ENCODE measurements at places on chromosomes 13 and 19.

DNA sequence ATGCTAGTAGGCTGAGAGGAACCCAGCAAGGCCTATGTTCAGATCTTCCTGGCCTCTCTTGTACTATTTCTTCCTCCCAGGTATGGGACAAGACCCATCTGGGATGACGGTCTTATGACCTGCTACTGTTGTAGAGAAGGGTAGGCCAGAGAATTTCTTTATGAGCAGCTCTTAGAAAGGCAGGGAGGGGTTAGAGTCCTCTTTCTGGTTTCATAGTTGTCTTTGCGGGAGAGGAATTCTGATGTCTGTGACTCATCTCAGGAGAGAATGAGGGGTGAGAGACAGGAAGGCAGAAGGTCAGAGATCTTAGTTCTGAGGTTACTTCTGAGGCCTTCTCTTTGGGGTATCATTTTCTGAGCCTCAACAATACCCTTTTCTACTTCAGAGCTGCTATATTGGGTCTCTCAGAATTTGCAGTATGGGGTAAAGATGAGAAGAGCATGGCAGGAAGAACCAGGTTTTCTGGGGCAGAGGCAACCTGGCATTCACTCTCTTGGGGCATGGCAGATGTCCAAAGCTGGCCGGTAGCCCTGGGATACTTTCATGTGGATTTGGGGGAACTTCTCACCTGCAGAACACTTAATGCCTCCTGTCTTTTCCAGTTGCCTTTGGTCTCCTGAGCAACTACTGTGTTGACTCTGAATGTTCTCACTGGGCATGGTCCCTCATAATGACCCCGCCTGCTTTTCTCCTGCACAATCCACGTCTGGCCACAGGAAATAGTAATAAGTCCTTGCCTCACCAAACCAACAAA, 154.4 kb downstream of the GGACT start:
- peak; percentile 87 for DNase-seq

DNA sequence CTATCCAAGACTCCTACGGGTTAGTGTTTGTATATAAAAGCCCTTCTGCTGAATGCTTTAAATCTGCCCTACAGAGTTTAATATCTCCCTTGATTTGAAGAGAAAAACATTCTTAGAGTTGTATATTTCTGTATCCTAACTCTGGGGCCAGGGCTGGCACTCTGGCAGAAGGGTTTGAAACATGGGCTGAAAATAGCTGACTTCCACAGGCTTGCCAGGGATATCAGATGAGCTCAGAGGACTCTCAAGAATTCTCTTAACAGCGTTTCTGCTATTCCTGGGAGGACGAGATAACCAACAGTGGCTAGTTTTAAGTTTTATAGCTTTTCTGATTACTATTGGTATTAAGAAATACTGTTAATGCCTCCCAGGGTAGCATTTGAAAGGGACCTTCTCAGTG, 127.5 kb downstream of the LIG4 start:
- DNase-seq: no peak

- peak; percentile 82 for DNase-seq
These were observed 2.7 kb upstream of the RASAL3 start for GRCh38 chr19:15466851-15467733.

DNA sequence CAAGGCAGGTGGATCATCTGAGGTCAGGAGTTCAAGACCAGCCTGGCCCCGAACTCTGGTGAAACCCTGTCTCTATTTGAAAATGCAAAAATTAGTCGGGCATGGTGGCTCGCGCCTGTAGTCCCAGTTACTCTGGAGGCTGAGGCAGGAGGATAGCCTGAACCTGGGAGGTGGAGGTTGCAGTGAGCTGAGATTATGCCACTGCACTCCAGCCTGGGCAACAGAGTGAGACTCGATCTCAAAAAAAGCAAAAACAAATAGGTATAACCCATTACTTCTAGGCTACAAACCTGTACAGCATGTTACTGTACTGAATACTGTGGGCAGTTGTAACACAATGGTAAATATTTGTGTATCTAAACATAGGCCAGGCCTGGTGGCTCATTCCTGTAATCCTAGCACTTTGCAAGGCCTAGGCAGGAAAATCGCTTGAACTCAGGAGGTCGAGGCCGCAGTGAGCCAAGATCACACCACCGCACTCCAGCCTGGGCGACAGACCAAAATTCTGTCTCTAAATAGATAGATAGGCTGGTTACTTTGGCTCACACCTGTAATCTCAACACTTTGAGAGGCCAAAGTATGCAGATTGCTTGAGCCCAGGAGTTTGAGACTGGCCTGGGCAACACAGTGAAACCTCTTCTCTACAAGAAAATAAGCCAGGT, 63.5 kb downstream of the MYO9B start:
- DNase-seq: no peak

GRCh38 chr13:50229960-50230661, 214.9 kb downstream of the KCNRG start:
- peak; percentile 90 for DNase-seq

DNA sequence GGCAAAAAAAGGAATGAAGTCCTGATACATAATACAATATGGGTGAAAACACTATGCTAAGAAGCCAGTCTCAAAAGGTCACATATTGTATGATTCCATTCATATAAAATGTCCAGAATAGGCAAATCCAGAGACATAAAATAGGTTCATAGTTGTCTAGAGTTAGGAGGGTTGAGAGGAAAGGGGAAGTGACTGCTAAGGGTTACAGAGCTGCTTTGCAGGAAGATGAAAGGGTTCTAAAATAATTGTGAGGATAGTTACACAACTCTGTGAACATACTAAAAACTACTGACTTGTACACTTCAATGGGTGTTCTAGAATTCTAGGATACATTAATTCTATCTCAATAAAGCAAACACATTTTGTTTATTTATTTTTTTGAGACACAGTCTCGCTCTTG, 25.7 kb downstream of the CAB39L start:
- no peak for DNase-seq

DNA sequence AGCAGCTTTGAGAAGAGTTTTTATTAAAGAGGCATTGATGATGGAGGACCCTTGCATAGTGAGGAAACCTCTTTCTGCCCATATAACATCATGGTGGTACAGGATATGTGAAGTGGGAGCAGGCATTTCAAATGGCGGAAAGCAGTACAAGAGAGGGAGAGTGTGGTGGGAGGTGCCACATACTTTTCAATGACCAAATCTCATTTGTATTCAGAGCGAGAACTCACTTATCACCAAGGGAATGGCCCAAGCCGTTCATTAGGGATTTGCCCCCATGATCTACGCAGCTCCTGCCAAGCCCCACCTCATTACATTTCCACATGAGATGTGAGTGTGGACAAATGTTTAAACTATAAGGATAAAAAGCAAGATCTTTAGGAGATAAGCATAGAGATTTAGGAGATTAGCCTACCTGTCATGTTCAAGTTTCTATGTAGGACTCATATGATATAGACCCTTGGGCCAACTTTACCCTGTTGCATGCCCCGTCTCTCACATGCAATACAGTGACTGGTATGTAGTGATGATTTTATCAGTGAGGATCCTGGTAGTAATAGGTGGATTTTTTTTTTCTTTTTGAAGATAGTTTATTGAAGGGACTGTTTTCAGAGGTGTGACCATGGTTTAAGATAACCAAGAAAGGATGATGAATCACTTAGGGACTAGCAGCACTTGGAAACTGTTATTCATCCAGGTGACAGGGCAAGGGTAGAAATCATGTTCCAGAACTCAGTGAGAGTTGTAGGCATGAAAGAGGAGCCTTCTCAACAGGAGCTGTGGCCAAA, 38.3 kb downstream of the DNAJC15 start:
- DNase-seq: no peak

GRCh38 chr19:55389386-55390317, 3.9 kb downstream of the RPL28 start:
- DNase-seq: no peak

DNA sequence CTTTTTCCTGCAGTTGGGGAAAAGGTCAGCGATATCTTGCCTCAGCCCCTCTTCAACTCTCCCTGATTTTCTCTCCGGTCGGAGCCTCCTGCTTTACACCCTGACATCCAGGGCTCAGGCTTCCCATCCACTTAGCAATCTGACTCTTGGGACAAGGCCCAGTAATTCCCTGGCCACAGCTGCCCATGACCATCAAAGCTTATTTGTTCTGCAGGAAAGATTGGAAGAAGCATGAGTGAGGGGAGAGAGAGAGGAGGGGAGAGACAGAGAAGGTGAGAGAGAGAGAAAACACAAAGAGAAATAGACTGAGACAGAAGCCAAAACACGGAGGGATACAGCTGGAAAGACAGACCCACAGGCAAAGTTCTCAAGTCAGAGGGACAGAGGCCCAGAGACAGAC, 13.7 kb downstream of the SYT3 start:
- no peak for DNase-seq

DNA sequence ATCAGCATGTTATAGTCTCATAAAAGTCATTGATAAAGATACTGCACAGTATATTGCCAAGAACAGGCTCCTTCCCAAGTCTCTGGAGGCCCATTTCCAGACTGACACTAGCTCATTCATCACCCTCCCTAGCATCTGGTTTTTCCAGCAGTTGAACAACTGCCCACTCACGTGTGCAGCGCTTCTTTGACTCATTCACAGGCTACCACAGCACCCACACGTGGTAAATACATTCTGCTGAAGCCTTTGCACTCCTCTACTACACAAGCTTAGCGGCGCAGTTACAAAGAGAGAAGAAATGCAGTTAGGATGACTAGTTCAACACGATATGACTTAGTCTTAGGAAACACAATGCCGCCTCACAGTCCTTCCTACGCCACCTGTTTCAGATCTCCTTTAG, 87.7 kb downstream of the DOCK9 start:
- peak; percentile 60 for DNase-seq

GRCh38 chr19:4730740-4731171, 7.1 kb upstream of the DPP9 start:
- DNase-seq: no peak

GRCh38 chr13:26996965-26997752, 174.5 kb downstream of the USP12 start:
- DNase-seq: no peak

Measured in choroid plexus epithelial cell (primary cell).